ENCODE measurements at places on chromosomes 16 and 17.
A peak's percentile ranks its signal among the peaks of the same experiment; 100 is the strongest.

DNA sequence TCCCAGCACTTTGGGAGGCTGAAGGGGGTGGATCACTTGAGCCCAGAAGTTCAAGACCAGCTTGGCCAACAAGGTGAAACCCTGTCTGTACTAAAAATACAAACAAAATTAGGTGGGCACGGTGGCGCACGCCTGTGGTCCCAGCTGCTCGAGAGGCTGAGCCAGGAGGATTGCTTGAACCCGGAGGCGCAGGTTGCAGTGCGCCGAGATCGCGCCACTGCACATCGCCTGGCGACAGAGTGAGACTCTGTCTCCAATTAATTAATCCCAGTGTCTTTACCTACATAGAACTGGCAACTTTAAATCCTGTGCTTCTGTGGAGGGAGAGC lies 1.5 kb upstream of the ELOB start:
- no peak for DNase-seq

DNA sequence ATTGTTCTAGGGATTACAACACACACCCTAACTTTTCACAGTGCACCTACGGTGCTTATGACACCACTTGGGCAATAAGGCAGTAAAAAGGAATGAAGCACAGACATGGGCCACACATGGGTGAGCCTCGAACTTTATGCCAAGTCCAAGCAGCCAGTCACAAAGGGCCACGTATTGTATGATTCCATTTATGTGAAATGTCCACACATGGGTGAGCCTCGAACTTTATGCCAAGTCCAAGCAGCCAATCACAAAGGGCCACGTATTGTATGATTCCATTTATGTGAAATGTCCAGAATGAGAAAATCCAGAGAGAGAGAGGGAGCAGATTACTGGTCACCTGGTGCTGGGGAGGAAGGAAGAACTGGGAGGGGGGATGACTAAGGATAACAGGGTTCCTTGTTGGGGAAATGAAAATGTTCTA lies 22.2 kb downstream of the RMI2 start:
- DNase-seq, result no peak

DNA sequence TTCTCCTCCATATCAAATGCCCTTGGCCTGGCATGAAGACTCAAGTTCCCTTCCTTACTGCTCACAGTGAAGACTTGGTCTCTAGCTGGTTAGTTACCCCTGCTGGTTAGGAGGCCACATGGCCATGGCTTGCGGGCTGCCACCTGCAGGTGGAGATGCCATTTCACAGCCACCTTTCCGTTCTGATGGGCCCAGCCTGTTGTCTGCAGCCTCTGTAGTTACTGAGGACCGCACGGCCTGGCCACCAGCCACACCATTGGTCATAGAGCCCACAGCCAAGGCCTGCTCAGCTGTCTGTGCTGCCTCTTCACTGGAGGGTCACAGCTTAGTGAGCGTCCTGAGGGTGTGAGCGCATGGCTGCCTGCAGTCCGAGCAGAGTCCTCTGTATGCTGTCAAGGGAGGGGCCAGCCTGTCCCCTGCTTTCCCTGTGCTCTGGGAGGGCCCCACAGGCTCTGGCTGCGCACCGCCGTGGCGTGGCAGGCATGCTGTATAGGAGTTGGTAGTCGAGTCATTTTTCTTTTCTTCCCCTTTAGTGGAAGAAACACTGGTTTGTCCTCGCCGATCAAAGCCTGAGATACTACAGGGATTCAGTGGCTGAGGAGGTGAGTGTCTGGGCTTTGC lies 59.2 kb downstream of the PLD6 start:
- no peak for DNase-seq

DNA sequence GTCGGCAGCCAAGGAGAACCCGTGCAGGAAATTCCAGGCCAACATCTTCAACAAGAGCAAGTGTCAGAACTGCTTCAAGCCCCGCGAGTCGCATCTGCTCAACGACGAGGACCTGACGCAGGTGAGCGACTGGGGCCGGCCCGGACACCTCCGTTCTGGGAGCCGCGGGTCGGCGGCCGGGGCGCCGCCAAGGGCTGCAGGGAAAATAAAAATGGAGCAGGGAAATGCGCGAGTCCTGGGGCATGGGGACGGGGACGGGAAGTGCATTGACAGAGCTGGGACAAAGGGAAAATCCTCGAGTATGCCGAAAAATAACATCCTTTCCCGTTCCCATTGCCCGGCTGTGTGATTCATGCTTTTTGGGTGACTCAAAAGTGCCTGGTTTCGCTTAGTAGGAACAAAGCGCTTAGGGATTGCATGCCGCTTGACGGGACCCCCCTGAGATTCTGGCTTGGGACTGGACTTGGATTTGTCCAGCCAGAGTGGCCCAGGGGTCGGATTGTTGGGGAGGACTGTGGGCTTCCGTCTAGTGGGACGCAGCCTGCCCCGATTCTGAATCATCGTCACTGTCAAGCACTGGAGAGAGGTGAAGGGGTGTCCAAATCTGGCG lies 699 bp downstream of the MPRIP start:
- DNase-seq, result peak; percentile 45

GRCh38 chr16:88569614-88569984 lies 604 bp upstream of the ZC3H18 start:
- DNase-seq, result peak; percentile 42

- no peak for DNase-seq
Observed at GRCh38 chr16:85644093-85644712, 31.1 kb downstream of the GSE1 start.

DNA sequence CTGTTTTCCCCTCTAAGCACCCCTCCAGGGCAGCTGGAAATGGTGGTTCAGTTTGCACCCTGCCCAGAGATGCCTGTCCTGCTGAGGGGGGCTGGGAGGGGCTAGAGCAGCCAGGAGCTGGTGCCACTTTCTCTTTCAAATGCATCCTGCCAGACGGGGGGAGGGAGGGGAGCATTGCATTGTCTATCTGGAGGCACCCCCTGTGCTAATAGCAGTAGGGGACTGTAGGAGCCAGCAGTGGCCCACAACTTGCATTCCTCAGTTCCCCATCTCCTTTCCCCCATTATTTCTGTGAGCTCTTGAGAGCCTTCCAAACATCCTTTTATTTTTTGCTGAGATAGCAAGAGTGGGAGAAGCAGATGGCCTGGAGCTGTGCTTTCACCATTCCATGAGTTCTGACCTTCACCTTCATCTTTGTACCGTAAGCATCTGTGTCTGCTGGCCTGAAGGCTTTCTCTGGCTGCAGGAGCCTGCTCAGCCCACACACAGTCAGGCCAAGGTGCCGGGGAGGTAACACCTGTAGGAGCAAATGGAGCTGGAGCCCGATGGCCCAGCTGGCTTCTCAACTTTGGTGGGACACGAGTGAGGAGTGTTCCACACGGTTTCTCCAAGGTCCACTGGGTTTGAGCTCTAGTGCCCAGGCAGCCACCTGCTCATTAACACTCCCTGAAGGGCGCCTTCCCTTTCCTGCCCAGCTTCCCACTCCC lies 5.2 kb downstream of the WFDC1 start:
- DNase-seq, result no peak

GRCh38 chr17:82703935-82704865 lies 5.7 kb upstream of the RAB40B start:
- no peak for DNase-seq

- no peak for DNase-seq
Observed at GRCh38 chr17:30292286-30292858, 628 bp upstream of the BLMH start.

GRCh38 chr16:24800586-24800985 lies 45.2 kb upstream of the SLC5A11 start:
- no peak for DNase-seq

- no peak for DNase-seq
Observed at GRCh38 chr17:864315-864714, 82.2 kb downstream of the MRM3 start.

- no peak for DNase-seq
Observed at GRCh38 chr16:86199871-86200695, 301.1 kb downstream of the IRF8 start.

DNA sequence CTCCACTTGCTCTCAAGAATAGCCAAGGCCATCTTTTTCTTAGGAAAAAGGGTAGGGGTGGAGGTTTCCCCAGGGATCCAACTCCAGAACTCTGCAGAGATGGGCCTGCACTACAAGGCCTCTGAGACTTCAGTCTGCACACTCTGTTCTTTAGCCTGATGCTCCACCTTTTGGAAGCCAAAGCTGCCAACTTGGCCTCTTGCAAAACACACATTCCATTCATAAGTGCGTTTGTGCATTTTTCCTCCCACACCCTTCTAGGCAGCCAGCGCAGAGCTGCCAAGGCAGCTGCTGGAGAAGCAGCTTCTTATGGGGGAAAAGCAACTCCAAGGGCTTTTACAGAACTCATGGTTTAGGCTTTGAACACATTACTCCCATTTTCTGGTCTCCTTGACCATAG lies 45.3 kb downstream of the REXO5 start:
- DNase-seq, result peak; percentile 85

GRCh38 chr17:57588086-57588485 lies 157.0 kb downstream of the CCDC182 start:
- DNase-seq, result no peak

DNA sequence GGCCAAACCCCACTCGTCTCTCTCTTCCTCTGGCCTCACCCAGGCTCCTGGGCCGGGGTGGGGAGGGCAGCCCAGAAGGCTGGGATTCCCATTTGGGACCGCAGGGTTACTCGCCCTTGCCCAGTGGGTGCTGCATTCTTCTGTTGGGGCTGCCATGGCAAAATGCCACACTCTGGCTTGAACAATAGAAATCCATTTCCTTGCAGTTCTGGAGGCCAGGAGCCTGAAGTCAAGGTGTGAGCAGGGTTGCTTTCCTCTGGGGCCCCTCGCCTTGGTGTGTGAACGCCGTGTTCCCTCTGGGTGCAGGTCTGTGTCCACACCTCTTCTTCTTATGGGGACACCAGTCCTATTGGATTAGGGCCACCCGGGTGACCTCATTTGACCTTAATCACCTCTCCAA lies 105.8 kb upstream of the GSE1 start:
- DNase-seq, result no peak

DNA sequence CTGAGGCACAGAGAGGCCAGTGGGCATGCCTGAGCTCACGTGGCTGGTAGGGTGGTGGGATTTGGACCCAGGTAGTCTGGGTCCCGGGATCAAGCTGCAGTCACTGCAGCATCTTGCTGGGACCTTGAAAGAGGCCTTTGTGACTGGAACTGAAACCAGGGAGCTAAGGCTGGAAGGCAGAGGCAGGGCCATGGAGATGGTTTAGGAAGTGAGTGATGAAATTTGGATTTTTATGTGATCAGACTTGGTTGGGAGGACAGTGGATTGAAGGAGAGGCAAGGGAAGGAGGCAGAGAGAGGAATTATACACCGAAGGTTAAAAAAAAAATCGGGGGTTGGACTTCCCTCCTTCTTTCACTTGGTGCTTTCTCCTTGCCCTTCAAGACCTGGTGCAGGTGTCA lies 255.4 kb upstream of the CACNG5 start:
- DNase-seq, result no peak

GRCh38 chr16:75196836-75197235 lies 10.1 kb downstream of the CTRB2 start:
- no peak for DNase-seq

DNA sequence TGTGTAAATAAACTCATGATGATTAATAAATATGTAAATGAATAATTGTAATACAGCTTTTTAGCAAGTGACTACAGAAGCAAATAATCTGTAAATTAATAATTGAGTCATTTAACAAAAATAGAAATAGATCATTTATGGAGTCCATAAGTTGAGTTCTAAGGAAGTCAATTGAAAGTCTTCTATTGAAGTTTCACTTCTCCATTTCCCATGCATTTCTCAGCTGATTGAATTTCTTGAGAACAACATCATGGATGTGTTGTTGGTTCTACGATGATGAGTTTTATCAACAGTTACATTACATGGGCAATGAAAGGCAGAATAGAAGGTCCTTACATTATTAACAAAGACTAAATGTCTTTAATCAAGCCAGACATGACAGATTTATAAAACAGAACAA lies 290.4 kb downstream of the MAP2K6 start:
- no peak for DNase-seq

DNA sequence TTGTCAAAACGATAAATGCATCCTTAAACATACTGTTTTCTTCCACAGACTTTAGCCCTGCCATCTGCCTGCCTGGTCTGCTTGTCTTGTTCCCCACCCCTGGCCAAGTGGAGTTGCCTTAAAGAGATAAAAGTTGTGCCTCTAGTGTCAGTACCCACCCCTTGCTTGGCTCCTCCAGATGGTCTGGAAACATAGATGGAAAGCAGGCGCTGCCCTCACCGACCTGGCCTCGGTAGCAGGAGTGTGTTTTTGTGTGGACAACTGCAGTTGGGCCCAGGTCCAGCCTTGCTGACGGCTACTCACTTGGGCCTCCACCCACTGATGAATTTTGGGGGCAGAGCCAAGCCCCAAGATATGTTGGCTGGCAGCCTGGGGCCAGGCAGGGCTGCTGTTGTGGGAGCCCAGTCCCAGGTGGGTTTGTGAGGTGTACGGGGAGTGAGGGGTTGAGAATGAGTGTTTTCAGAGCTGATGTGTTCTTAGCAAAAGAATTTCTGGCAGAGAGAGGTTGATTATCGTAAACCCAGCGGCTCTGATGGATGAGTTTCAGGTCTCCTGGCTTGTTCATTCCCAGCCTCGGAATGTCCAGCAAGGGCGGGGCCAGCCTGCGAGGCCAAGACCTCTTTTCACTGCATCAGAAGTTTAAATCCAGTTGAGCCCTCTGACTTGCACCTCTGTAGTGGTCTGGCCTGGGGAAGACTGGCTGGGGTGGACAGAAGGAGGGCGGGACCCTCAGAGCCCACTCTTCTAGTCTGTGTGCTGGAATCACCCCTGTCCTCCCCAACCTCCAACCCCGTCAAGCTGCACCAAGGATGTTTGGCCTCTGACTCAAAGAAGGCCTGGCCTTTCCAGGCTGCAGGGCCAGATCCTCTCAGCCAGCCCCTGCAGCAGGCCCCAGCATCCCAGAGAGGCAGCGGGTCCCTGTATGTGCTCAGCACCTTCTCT lies 179.7 kb downstream of the RAB11FIP4 start:
- peak; percentile 91 for DNase-seq

DNA sequence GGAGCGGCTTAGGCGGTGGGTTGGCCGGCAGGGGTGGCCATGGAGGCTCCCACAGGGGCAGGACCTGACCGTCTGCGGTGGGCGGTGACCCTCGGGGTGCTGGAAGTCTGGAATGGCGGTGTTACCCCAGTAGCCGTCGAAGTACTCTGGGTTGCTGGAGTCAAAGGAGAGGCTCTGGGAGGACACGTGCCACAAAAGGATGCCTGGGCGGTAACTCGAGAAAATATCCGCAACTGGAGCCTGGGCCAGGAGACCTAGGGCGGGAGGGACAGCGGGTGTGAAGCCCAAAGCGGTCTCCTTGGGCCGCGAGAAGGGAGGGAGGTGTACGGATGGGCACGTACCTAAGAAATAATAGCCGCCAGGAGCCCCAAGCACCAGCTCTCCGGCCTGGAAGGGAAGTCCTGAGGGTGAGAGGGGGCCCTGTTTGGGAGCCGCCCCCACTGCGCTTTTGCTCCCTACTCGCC lies 4.6 kb downstream of the ITGA2B start:
- peak; percentile 44 for DNase-seq

DNA sequence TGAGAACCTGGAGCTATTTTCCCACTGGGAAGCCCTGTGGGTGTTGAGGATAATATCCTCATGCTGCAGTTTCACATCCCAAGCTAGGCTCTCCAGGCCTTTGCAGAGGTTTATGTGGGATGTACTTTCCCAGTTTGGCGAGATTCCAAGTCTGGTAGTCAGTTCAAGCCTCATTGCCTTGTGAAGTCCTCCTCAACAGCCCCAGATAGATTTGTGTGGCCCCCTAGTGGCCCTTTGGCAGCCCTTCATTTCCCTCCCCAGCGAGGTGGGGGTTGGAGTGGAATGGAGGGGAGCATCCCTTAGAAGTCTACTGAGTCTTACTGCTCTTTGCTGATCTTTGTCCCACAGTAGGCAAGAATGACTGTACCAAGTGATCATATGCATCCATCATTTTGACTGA lies 137.9 kb downstream of the CDH11 start:
- peak; percentile 55 for DNase-seq

Data from GM03348 (cell line).